Pulmonary artery endothelial cell (primary cell): ENCODE measurements at places on chromosomes 7 and 10. TPM values are rescaled to one million over a fixed set of nuclear protein-coding genes. Genes with fewer than 3 reads are reported as not detected.

DNA sequence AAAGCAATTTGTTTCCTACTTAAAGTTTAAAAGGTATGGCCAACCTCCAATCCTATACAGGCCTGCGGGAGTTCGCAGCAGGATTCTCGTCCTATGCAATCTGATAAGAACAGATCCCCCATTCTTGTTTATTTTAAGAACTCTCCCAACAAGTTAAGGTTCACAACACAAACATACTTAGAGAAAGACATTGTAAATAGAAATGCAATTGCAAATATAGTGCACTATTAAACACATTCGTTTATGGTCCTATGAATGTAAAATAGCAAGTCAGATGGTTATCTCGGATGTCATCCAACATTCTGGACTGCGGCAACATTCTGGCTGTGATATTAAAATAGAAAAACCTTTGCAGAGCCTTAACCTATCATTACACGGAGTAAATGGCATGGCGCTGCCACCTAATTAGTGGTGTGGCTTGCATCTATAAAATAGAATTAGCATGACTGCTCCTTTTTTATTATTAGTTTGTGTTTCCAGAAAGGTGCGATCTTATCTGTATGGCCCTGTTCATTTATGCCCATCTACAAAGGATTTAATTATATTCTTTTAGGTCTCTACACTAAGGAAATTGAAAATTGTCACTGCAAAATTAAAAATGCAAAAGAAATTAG lies 37.0 kb downstream of the BEND7 start:
- DNase-seq = no peak

Gene NOLC1
- total RNA-seq = 42.9 and 48.2 TPM in 2 replicates

DNA sequence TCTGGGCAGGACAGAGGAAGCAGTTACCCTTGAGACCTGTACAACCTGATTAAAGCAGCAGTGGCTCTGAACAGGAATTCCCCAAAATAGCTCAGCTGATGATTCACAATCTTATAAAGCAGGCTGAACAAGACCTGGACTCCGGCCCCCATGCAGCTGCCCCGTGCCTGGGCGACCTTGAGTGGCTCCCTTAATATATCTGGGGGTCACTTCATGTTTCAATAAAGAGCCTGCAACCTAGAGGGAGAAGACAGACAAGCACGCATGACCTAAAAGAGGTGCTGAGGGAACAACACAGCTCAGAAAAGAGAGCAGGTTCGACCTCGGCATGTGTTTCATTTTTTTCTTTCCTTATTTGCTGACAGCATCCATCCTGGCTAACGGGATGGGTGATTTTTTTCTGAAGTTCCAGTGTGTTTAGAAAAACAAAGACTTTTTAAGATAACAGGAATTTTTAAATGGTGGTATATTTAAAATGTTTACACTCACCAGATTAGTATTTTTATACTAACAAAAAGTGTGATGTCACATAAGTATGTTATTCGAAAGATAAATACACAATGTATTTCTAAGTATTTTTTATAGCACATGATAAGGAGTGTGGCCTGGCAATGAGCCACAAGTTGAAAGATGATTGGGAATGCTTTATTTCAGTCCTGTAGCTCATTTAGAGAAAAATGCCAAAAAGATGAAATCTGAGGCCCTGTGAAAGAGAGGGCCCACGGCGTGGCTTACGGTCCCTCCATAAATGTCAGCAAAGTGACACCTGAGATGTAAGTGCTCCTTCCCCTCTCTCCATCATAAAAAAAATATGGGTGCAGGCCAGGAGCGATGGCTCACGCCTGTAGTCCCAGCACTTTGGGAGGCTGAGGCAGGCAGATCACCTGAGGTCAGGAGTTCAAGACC lies 161.3 kb downstream of the SLIT1 start:
- DNase-seq = no peak

GRCh38 chr10:124384591-124385190 lies 34.0 kb downstream of the OAT start:
- DNase-seq = no peak

DNA sequence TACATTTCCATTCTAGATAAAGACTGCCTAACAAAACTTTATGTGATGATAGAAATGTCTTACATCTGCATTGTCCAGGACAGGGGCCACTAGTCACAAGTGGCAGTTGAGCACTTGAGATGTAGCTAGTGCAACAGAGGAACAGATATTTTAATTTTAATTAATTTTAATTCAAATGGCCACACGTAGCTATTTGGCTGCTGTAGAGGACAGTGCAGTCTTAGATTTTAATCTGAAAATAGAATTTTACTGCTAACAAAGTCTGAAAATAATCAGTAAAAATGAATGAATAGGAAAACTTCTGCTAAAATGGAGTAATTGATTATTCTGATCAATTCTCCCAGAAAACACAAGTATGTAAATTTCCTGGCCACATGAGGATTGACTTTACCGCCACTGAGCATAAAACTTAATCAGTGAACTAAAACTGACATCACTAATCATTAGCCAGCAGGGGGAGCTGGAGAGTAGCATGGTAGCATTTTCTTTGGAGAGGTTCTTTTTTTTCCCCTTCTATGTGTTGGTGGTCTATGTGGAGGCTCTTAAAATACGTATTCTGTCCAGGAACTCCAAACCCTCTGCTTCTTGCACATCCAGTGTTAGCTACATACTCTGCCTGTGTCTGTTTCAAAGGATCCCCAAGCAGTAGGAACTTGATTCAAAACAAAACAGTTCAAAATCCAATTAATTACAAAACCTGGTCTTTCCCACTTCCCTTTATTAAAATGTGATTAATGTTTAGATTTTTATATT lies 52.1 kb downstream of the TSPAN12 start:
- DNase-seq = peak; percentile 13

Gene GIMAP2
- total RNA-seq = 41.5 and 82.2 TPM in 2 replicates

DNA sequence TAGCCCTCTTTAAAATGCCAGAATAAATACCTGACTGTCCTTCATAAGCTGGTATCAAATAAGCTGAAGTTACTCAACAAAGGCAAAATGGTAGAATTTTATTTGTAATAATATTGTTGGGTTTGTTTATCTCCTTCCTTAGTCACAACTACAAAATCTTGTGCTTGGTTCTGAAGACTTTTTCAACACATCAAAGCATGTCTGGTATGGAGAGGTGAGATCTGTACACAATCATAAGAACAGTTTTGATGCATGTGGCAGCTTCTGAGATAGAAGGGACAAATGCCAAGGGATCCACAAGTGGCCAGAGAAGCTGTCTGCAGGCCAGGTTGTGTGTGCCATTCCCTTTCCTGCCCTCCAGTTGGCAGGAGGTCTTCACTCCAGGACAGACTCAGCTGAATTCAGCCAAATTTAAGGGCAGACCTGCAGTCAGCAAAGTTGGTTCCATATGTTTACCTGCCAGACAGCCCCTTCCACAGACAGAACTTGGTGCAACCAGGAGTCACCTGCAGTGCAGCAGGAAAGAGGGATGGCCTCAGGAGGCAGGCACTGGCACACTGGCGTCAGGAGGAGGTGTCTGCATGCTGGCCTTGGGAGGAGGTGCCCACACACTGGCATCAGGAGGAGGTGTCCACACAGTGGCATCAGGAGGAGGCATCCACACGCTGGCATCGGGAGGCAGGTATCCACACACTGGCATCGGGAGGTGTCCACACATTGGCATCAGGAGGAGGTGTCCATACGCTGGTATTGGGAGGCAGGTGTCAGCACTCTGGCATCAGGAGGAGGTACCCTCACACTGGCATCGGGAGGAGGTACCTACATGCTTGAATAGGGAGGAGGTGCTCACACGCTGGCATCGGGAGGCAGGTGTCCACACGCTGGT lies 93.1 kb upstream of the IKZF1 start:
- DNase-seq = no peak

- no peak for DNase-seq
These were observed 204.7 kb downstream of the CNTNAP2 start for GRCh38 chr7:146321301-146321700.

Gene OR2A7
- total RNA-seq = 0.07 and 0.11 TPM in 2 replicates

Gene HMX2
- total RNA-seq = not detected in 2 replicates

GRCh38 chr7:151411551-151411950 lies 1.7 kb upstream of the WDR86 start:
- no peak for DNase-seq

Gene ABCC2
- 0.66 and 0.99 TPM in 2 replicates for total RNA-seq

DNA sequence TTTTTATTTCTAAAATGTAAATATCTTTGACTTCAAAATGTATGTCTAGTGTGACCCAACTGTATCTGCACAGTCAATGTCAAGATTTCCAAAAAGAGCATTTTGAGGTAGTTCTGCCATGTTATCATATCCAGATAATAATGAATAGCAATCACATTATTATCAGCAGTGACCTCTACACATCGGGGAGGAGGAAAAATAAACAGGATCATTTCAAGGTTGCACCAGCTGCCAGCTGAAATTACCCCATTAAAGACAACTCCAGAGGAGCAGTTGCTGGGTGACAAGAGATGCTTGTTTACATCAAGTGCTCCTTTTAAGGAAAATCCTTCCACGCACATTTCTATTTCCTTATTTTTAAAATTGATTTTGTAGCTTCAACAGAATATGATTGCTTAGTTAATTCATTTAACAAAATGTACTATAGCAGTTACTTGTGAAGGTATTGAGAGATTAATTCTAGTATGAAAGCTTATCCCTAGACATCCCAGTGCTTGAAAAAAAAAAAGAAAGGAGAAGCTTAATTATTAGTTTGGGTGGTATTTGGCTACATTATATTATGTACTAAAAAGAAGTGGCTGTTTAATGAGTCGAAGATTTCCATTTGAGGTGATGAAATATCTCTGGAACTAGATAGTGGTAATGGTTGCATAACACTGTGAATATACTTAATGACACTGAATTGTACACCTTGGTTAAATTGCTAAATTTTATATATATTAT lies 19.3 kb upstream of the SLC35G1 start:
- no peak for DNase-seq

GRCh38 chr10:119620241-119621077 lies 23.7 kb upstream of the TIAL1 start:
- DNase-seq = no peak

- no peak for DNase-seq
These were observed 19.8 kb upstream of the RPA3 start for GRCh38 chr7:7738177-7738576.

GRCh38 chr10:34762603-34763299 lies 52.3 kb downstream of the PARD3 start:
- DNase-seq = no peak

Gene ANKRD61
- total RNA-seq = 0.07 TPM in 2 replicates

DNA sequence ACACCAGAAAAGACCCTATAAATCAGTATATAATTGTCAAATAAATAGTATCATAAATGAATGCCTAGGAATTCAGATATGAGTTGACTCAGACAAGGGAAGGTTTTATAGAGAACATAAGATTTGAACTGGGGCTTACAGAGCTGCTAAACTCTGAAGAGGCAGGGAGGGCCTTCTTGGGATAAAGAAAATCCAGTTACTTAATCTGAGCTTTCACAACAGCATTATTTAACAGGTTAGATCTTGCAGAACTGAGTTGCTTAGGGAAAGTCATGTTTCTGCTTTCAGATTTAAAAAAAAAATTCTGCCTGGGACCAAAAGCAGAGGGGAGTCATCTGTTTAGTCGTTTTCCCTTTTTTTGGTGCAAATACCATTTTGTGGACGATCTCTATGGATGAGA lies 594.8 kb upstream of the FZD8 start:
- DNase-seq = no peak

- DNase-seq = no peak
These were observed 872 bp upstream of the HMX2 start for GRCh38 chr10:123146894-123147634.

- no peak for DNase-seq
These were observed 101.3 kb downstream of the HIF1AN start for GRCh38 chr10:100636848-100637553.

- DNase-seq = no peak
These were observed 26.0 kb downstream of the CYP26A1 start for GRCh38 chr10:93099670-93100069.

DNA sequence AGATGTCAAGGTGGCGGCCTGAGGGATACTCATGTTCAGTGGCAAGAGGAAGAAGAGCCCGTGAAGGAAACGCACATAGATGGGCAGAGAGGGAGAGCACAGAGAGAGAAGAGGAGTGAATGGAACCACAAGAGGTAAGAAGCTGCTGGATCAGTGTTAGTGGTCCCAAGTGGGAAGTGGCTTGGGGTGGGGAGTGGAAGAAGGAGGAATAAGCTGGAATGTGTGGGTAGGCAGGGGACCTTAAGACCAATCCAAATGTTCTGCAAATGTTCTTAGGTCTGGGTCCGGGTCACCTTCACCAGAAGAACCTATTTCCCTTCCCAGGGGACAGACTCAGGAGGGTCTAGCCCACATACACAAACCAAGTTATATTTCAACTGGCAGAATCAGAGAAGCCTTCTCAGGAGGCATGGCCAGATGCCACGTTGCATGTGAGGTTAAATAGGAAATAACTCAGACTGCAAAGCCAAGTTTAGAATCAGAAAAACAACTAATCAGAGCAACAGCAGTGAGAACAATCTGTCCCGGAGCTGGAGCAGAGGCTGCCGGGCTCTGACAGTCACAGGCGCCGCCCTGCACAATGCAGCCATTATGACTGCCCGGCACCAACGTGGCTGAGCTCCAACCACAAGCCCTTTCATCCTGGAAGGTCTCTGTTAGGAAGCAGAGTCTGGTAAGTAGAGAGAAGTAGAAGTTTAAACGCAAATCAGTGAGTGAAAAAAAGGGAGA lies 78.6 kb upstream of the ARMC3 start:
- peak; percentile 41 for DNase-seq

- no peak for DNase-seq
These were observed 33.0 kb downstream of the BAMBI start for GRCh38 chr10:28710202-28710886.

GRCh38 chr7:97120713-97121457 lies 3.4 kb downstream of the SDHAF3 start:
- DNase-seq = no peak

DNA sequence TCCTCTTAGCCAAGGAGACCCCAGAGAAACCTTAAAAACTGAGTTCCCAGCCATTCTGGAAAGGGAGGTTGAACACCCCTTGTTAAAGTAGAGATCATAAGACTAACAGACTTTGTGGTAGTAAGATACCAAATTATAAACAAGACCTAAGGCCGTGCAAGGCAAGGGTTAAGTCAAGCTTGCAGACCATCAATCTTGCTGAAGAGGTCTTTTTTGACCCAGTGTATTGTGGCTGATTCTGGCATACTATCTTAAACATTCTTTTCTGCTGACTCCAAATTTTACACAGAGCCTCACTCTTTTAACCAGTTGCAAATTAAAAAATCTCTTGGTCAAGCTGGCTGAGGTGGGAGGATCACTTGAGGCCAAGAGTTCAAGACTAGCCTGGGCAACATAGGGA lies 1.2 kb upstream of the TBRG4 start:
- no peak for DNase-seq

Gene IL2RA
- total RNA-seq = not detected in 2 replicates

GRCh38 chr7:49775065-49775948 lies 1.9 kb downstream of the VWC2 start:
- DNase-seq = no peak

Gene ACSM6
- total RNA-seq = not detected in 2 replicates

- DNase-seq = no peak
These were observed 26.5 kb upstream of the AFAP1L2 start for GRCh38 chr10:114430688-114431413.

GRCh38 chr10:85610381-85611092 lies 756.1 kb downstream of the GRID1 start:
- DNase-seq = no peak

DNA sequence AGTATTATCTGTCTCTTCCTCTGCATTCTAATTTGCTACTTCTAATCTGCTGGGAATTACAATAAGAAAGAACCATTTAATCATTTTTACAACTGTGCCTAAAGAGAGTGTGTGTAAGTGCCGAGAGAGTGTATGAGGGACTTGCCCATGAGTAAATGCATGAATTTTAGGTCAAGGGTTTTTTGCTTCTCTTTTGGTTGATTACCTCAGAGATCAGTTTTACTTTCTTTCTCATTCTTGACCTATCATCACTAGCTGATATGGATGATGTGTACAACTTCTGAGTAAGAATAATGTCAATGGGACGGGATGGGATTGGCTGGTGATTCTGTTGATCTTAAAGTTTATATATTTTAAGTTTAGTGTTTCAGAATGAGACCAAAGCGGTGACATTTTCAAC lies 47.8 kb downstream of the IKZF1 start:
- DNase-seq = no peak
